B cell (primary cell): ENCODE measurements at places on chromosomes 5 and 9.

- no peak for DNase-seq
These were observed 15.4 kb downstream of the STXBP1 start for GRCh38 chr9:127627494-127627855.

DNA sequence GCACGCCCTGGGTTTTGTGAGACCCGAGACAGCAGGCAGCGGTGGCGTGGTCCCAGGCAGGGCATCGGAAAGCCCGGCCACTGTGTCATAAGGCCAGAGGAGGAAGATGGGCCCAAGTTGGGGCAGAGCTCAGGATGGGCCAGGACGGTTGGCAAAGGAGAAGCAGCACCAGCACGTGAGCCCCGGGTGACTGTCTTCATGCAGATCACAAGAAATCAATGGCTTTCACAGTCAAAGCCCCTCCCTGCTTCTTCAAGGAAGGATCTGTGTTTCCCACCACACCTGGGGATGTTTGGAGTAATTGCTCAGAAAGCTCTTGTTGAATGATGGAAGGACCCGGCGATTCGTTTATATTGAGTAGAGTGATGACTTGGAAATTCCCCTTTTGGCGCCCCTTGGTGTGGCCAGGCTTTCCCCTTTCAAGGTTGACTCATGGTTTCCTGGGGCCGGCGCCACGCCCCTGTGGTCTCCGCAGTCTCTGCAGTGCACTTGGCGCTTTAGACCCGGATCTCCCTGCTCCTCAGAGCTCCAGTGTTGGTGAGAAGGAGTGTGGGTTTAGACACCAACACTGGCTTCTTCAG, 52.1 kb downstream of the IL31RA start:
- DNase-seq, result peak; percentile 60

- no peak for DNase-seq
These were observed 71.3 kb downstream of the VCAN start for GRCh38 chr5:83542839-83543238.

GRCh38 chr9:114126247-114127060, 27.4 kb upstream of the KIF12 start:
- no peak for DNase-seq

- DNase-seq, result no peak
These were observed 16.2 kb upstream of the GPBP1 start for GRCh38 chr5:57157666-57158065.

GRCh38 chr5:166781737-166782136, 1509.7 kb upstream of the WWC1 start:
- DNase-seq, result no peak

DNA sequence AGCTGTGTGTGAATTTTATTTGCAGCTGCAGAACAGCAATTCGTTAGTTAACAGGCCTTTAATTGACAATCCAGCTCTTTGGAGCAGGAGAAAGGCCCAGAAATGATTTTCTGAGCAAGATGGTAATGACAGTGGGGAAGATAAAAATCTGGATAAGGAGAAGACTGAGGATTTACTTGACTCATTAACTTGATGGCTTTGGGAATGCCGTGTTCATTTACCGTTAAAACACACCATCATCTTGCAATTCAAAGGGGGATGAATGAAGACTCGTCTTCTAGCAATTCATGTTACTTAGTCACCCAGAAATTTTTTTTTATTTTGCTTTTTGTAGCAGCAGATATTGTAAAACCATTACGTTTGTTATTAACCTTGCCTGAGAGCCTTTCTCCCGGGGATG, 52.0 kb downstream of the PTTG1 start:
- no peak for DNase-seq

GRCh38 chr5:150521522-150521817, 13.5 kb downstream of the NDST1 start:
- DNase-seq, result no peak

DNA sequence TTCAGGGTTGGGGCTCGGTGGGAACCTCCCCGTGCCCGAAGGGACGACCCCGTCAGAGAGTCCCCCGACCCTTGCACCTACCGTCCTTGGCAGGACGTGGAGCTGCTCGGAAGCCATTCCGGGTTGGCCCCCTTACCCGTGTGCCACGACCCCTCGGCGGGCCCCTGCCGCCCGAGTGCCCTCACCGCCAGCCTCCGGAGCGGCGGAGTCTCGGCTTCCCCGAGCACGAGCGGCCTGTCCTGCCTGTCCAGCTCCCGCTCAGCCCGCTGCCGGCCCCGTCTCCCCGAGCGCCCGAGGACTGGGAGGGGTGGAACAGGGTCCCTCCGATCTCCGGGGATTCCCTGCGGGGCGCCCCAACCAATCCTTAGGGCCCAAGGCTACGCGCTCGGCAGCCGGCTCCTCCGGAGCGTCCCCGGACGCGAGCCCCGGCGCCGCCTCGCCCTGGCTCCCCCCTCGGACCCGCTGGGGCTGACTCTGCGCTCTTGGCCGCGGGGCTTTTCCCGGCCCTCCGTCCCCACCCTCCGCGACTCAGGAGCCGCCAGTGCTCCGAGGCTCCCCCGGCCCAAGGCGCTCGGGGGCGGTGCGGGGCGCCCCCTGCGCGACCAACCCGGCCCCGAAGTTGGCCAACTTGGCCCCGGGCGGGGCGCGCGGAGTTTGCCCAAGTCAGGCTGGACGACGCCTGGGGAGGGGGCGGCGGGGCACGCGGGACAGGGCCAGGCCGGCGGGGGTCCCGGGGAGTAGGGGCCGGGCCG, 654 bp downstream of the ADAMTS2 start:
- DNase-seq, result no peak
